ENCODE measurements at places on chromosomes 2 and 18.

DNA sequence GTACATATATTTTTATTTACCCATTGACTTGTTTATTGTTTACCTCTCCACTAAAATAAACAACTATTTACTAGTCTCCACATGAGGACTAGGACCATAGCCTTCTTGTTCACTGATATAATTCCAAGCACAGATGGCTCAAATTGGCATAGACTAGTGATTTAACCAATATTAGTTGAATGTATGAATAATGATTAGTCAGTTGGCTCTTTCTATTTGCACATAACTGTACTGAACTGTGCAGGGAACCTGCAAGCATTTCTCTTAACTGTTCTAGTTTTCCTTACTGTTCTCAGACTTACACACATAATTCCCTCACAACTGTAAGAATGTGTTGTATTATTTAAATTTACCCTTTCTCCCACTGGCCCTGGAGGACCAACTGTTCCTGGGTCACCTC, 91.9 kb downstream of the COL3A1 start:
- DNase-seq = no peak

- no peak for DNase-seq
These were observed 226.1 kb downstream of the ANKRD30B start for GRCh38 chr18:14974088-14974487.

GRCh38 chr2:69601179-69601612, 42.3 kb downstream of the AAK1 start:
- peak; percentile 37 for DNase-seq

- DNase-seq = no peak
These were observed 19.9 kb downstream of the MBOAT2 start for GRCh38 chr2:8983571-8983970.

GRCh38 chr2:73985308-73986084, 786 bp downstream of the TET3 start:
- no peak for DNase-seq

DNA sequence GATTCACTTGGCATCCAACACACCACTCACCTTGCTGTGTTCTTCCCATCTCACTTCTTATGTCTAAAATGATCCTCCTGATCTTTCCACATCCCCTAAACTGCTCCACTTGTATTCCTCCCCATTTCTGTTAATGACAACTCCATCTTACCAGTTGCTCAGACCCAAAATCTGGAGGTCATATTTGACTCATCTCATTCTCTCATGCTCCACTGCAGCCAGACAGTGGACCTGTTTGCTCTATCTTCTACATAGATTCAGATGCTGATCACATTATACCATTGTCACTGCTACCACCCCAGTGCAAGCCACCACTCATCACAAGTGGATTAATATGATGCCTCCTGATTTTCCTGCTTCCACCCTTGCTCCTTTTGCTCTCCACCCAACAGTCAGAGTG, 7.9 kb upstream of the NABP1 start:
- no peak for DNase-seq

DNA sequence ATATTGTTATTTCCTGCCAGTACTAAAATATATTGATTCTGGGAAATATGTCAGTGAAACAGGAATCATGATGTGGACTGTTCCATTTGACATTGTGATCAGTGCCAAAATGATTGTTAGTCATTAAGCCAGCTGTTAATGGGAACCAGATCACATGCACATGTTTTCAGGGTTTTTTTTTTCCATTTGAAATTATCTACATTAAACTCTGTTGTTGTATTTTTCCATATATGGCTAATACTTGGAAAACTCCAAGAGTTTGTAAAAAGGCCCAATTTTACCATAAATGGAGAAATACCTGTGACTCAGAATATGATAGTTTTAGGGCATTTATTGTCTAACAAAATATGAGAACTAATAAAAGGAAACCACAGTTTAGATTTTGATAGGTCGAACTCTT, 13.4 kb downstream of the ITGAV start:
- DNase-seq = no peak

Measured in kidney glomerular epithelial cell (primary cell).